Stimulated activated memory B cell treated with anti-CD40 and anti-IgM and Interleukin-4, amounts not matched to agents 10 μg/mL and 1 μg/mL and 100 μg/mL, for 72 hours (primary cell): ENCODE measurements at places on chromosomes 16 and 17.
A peak's percentile ranks its signal among the peaks of the same experiment; 100 is the strongest.

DNA sequence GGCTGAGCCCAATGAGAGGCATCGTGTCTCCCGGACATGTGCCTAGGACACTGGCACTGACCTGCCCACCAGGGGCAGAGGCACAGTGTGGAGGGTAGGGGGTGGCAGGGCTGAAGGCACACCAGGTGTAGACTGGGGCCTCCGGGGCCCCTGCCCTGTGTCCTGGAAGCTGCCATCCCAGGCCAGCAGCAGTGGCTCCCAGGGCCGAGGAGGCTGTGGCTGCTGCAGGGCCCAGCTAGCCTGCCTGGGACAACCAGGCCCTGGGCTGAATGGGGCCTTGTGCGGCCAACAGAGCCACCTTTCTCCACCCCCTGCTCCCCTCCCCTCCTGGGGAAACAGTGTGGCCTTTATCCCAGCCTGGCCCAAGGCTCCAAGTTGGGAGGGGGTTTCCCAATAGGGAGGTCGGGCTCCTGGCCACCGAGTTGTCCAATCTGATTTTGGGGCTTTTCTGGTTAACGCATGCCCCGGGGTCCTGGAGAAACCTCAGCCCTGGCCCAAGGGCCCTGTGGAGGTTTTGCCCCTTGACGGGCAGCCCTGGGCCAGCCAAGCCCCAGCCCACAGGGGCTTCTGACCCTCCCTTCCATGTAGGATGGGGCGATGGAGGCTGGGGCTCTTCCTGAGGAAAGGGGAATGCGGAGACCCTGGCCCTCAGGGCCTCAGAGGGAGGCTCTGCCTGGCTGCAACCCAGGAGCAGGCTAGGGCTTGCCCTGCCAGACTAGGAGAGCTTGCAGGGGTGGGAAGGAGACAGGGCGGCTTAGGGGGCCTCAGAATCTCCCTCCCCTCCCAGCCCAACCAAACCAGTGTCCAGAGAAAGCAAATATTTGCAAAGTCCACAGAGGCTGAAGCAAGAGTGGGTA is 4.2 kb downstream of the MTSS2 start:
- no peak overlapping the region for H3K27ac ChIP-seq
- H3K4me1 ChIP-seq, result peaks cover 3% of the 10 kb centered on the region
- ATAC-seq, result no peak
- no peaks in the 10 kb centered on the region for H3K27me3 ChIP-seq

DNA sequence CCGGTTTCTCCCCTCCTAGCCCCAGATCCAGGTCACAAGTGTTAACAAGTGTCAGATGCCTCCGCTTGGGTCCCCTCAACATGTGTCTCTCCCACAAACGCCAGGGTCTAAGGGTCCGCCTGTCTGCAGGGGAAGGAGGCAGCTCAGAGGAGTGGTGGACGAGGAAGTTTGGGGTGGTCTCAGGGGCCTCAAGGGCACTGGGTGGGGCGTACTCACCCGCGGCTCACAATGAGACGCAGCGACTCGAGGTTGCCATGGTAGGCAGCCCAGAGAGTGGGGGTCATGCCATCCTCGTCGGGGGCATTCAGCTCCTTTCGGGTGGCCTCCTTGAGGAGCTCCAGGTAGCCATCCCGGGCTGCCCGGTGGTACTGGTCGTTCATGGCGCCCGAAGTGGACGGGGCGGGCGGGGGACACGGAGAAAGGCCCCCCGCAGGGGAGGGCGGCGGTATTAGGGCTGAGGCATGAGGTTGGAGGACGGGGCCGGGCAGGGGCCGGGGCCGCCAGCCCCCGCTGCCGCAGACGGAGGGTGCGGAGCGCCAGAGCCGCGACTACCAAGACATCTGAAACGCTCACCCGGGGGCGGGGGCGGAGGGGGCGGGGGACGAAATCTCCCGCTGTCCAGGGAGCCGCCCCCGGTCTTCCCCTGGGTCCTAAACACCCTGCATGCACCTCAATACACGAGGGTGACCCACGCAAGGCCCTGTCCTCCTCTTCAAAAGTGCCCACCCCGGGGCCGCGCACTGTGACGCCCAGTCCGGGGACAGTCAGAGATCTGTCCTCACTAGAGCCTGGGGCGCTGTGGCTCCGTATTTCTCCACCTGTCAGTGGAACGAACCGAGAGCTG is at the start of gene USH1G:
USH1G (minus strand) TSS at position 562 of the 844 bp plus-strand sequence; CDS start at position 380, 182 bp downstream.
- H3K4me3 ChIP-seq, result peak within 1 kb of the TSS; percentile 52
- no peak within 1 kb of the TSS for H3K27ac ChIP-seq
- peaks cover 92% of the 10 kb centered on the region for H3K27me3 ChIP-seq
- peaks cover 24% of the 10 kb centered on the region for H3K4me1 ChIP-seq

DNA sequence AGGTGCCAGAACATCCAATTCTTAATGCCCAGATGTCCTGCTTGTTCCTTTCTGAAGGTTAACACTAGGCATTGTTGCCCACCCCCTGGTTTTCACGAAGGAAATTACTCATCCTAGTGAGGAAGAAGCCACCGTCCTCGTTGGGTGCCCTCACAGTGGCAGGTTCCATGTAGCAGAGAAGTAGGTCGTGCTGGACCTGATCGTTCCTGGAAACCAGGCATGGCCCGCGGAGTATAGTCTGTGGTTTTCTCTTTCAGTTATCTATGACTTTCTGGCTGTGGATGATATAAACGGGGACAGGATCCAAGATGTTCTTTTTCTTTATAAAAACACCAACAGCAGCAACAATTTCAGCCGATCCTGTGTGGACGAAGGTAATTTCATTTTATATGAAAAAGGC is 16.5 kb downstream of the RGS11 start:
- no peaks in the 10 kb centered on the region for H3K27me3 ChIP-seq
- H3K27ac ChIP-seq, result no peak overlapping the region
- peaks cover 83% of the 10 kb centered on the region for H3K36me3 ChIP-seq

GRCh38 chr16:20323591-20324117 is 3.7 kb downstream of the GP2 start:
- no peaks in the 10 kb centered on the region for H3K4me1 ChIP-seq
- H3K27ac ChIP-seq, result no peak overlapping the region
- H3K4me3 ChIP-seq, result no peak overlapping the region
- ATAC-seq, result no peak

- no peaks in the 10 kb centered on the region for H3K36me3 ChIP-seq
- no peaks in the 10 kb centered on the region for H3K4me1 ChIP-seq
- H3K4me3 ChIP-seq, result no peak overlapping the region
Measured at GRCh38 chr16:7344830-7345780, 12.5 kb downstream of the RBFOX1 start.

- H3K4me3 ChIP-seq, result no peak overlapping the region
- no peak for ATAC-seq
- H3K4me1 ChIP-seq, result peaks cover 6% of the 10 kb centered on the region
- H3K36me3 ChIP-seq, result no peaks in the 10 kb centered on the region
- no peak overlapping the region for H3K27ac ChIP-seq
Measured at GRCh38 chr16:89827383-89828198, 684 bp upstream of the SPIRE2 start.

DNA sequence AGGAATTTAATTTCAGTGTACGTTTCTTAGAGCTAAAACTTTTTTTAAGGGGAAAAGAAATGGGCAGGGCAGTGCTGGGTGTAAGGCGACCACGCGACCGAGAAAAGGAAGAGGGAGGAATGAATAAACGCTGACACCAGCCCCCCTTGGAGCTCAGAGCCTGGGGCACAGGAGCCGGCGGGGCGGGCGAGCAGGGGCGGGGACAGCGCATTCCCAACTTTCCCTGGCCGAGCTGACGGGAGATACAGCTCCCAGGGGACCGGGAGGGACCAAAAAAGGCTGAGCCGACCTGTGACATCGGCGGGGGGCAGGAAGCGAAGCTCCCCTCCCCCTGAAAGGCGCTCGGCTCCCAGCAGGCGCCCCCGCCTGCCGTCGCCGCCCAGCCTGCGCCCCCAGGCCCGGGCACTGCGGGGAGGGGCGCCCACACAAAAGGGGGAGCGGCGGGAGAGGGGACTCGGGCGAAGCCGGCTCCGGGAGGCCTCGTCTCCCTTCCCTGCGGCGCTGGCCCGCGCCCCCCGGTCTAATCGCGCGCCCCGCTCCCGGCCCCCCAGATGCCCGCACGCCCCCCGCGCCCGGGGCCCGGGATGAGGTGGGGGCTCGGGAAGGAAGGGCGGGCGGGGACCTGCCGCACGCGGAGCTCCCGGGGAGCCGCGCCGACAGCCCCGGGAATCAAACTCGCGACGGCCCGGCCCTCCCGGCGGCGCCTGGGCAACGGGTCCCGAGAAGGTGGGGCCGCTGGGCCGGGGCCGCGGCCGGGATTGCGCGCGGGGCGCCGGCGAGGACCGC is 622 bp downstream of the CUEDC1 start:
- ATAC-seq, result no peak
- H3K27me3 ChIP-seq, result peaks cover 78% of the 10 kb centered on the region
- no peak overlapping the region for H3K27ac ChIP-seq
- H3K4me1 ChIP-seq, result peaks cover 60% of the 10 kb centered on the region
- H3K4me3 ChIP-seq, result peak overlapping the region; percentile 60

DNA sequence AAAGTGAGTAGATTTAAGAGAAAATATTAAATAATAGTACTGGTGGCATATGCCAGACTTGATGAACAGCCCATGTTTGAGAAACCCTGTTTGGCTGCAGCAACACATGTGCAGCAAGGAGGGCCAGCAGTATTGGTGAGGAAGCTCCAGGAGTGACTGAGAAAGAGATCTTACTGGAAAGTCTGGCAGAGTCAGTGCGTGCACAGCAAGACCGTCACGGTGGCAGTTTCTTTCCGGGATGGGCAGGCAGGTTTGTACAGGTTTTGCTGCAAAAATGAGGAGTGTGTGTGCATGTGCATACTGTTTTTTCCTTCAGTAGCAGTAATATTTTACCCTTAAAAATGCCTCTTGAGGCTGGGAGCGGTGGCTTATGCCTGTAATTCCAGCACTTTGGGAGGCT is 41.4 kb downstream of the KSR1 start:
- H3K4me1 ChIP-seq, result peaks cover 66% of the 10 kb centered on the region
- H3K27ac ChIP-seq, result peak overlapping the region; percentile 81
- no peaks in the 10 kb centered on the region for H3K27me3 ChIP-seq
- no peak overlapping the region for H3K4me3 ChIP-seq
- H3K36me3 ChIP-seq, result peaks cover 28% of the 10 kb centered on the region
